ENCODE measurements at places on chromosomes 12 and 14.

- no peak for DNase-seq
These were observed 251.3 kb upstream of the RPL10L start for GRCh38 chr14:46902837-46903236.

DNA sequence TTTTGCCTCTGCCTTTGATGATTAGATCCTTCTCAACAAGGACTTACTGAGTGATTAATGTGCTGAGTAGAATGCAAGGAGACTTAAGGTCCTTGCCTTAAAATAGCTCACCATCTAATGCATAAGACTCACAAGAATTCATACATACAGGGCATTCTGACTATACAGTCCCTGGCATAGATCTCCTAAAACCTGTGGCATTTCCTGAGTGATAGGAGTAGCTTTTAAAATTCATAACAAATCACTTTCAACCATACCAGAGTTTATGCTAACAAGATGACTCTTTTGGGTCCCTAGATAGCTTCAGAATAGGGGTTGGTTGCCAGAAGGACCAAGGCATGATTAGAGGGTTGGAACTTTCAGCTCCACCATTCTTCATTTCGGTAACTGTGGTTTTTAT, 48.8 kb downstream of the STXBP6 start:
- DNase-seq = no peak

DNA sequence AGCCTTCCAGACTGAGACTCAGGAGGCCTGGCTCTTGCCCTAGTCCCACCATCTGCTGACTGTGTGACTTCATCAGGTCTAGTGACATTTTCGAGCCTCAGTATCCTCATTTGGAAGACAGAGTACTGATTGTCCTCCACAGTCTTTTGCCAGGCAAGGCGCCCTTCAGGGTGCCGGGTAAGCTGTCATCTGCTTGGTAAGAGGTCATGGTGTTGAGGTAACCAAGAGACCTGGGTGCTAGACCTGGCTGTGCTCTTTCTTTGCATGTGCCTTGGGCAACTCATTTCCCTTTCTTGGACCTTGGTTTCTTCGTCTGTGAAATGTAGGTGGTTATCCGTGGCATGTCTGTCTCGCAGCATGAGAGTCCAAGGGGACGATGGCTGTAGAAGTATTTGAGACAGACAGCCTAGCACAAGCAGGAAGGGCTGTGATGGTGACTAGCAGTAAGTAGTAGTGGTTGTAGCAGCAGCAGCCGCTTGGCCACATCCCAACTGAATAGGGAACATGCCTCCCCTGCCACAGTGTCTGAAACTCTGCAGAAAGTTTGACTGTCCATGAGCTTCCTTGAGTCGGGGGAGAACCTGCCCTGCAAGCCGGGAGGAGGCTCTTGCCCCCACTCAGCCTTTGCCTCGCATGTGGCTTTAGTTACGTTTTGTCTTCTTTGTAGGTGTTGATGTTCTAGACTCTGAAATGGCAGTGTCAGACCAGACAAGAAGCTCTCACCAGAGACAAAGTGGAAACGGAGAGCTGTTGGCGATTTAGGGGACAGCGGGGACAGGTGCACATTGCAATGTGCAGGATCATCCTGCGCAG, 40.3 kb downstream of the EVL start:
- no peak for DNase-seq

DNA sequence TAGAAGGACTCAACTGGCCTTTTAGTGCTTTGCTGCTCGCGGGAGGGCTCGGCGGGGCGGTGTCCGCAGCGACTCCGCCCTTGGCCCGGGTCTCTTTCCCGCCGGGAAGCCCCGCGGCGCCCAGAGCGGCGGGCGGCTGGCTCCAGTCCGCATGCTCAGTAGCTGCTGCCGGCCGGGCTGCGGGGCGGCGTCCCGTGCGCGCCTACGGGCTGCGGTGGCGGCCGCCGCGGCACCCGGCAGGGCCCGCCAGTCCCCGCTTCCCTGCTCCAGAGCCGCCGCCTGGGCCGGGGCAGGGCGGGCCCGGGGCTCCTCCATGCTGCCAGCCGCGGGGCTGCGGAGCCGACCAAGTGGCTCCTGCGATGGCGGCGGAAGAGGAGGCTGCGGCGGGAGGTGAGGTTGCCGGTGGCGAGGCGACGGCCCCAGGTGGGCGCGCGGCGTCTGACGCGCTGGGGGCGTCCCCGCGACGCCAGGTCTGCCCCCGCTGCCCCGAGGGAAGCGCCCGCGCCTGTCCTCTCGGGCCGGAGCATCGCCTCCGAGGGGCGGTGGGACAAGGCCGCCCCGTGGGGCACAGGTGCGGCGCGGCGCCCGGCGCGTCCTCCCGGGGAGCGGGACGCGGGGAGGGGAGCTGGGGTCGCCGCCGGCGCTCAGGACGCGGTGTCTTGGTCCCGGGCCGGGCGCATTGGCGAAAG, at the start of gene BMAL2:
Gene BMAL2, plus strand, starts transcription at position 123 of the 689 bp plus-strand sequence. Its CDS starts 237 bp downstream, at position 360.
- peak; percentile 36 for DNase-seq

DNA sequence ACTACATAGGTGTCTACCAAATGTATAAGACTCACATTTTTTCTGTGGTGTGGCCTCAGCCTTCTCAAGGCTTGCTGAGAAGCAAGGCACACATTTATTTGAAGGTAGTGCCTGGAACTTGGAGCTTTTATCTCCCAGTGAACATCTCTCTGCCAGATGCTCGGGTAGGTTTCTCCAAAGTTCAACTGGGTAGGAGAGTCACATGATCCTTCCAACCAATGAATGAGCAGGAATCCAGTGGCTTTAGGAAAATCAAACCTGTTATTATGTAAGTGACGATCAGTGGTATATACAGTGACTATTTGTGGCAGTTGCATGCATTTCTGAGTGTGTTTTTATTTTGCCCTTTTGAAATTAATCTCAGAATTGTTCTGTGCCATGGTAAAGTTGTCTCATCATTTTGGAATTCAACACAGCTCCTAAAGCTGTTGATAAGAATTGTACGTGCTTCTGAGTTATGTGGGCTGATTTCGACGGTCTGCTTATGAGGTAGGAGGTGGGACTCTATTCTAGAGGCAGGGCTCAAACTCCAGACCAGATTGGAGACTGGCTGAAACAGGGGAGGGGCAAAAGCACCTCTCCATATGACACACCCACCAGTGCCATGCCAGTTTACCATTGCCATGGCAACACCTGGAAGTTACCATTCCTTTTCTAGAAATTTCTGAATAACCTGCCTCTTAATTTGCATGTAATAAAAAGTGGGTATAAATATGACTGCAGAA, 57.6 kb downstream of the EID3 start:
- DNase-seq = no peak
